ENCODE measurements at places on chromosomes 4 and X.

DNA sequence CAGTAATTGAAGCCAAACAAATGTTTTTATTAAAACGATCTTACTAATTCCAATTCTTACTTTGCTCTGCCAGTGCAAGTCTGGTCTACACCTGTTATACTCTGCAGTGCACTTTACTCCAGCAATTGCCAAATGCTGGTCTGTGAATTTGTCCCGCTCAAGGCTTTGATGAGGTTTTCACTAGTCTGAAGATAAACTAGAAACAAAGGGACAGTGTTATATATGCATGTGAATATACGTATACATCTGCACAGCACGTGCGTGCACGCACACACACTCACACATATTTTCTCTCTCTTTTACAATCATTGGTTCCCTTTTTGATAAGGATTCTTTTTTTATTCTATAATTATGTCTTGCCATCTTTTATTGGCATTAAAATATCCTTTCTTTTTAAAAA is 88.5 kb upstream of the LCORL start:
- DNase-seq, result no peak

DNA sequence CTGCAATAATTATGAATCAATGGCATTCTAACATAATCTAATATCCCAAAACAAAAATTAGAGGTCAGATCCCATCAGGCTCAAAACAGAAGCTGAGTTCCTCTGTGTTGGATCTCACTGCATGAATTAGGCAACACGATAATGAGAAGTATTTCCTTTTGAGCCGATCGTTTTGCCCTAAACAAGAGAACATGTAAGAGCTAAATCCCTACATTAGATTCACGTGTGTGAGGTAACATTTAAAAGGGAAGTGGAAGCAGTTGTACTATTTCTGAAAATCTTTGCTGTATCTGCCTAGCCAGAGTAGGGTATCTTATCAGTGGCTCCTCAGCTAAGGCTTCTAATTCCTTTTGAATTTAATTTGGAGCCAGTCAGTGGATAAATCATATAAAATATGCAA is 115.6 kb downstream of the C4orf51 start:
- DNase-seq, result no peak

GRCh38 chrX:53163436-53163835 is 61.6 kb downstream of the KDM5C start:
- no peak for DNase-seq

DNA sequence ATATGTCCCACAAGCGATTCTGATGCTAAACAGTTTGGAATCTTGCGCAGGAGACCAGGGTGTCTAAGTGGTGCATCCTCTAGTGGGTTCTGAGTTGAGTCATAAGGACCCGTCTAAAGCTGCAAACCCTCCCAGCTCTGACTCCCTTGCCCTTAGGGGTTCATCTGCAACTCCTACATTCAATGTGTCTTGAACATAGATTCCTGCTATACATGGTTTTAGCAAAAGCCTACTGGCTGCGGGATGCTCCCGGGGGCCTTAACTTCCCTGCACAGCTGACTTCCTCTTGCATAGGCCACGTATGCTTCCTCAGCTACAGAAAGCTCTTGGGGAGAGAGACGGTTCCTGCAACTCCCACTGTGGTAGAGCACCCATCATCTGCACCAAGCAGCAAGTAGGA is 236.7 kb downstream of the EVC2 start:
- DNase-seq, result no peak

GRCh38 chr4:38308728-38309311 is 348.6 kb downstream of the PTTG2 start:
- DNase-seq, result peak; percentile 53

GRCh38 chr4:5960252-5960880 is 57.9 kb downstream of the C4orf50 start:
- DNase-seq, result no peak

DNA sequence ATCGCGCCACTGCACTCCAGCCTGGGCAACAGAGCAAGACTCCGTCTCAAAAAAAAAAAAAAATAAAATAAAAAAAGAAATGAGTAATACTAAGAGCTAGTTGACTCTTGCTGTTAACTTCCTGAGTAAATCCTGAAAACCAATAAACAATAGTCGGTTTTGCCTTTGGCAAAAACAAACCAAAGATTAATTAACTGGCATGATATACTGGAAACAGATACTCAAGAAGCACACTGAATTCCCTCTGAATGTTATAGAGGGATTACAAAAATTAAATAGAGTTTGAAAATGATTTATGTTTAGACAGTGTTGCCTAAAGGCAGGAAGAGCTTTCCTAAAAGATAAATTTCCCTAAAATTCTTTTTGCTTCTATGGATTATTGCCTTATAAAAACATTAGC is 1702.3 kb downstream of the STIM2 start:
- no peak for DNase-seq

- DNase-seq, result no peak
Observed at GRCh38 chrX:1164322-1165288, 47.8 kb downstream of the CRLF2 start.

GRCh38 chr4:40559585-40560465 is 69.8 kb downstream of the RBM47 start:
- DNase-seq, result no peak

Measured in SW 1271 (cell line).